ENCODE measurements at places on chromosomes 2 and 18.

DNA sequence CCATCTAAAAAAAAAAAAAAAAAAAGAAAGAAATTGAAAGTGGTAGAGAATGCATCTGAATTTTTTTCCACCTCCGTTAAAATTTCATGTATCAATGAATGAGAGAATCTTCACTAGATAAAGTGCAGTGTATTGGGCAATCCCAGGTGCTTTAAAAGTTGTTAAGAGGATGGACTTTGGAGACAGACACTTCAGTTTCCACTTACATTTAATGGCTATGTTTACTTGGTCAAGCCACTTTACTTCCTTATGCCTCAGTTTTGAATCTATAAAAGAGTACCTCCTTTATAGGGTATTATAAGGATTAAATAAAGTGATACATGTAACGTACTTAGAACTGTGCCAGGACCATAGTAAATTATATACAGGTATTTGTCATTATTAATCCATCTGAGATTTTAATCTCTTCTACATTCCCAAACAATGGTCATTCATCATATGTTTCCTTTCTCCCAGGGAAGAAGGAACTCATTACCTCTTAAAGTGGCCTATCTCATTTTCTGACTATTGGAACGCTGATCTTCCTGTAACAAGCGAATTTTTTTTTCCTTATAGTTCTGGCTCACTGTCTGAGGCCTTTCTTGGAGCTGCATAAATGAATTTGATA is 29.1 kb upstream of the TANK start:
- no peak for DNase-seq

DNA sequence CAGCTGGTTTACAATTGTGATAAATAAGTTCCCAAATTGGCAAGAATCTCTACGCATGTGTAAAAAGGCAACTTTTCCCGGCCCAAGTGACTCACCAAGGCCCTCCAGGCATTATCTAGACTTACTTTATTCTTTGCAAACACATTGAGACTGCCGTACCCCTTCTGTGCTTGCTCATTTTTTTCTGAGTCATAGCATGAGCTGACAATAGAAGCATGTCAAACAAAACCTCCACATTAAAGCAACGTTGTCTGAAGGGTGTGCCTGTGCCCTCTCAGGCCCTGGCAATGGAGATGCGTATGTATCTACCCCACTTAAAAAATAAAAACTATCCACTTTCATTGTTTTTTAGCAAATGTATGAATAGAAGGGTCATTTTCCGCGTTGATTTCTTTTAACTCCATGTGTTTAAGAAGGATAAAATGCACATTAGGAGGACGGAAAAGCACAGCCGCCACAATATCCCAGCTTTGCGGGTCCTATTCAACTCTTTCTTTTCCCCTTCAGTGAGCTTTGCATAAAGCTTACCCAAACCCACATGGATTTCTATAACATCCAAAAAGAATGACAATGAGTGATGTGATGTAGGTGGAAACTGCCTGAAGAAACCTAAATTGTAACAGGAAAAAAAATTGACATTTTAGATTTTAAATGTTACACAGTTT is 298.2 kb downstream of the CDCA7 start:
- no peak for DNase-seq

GRCh38 chr2:15693926-15694588 is 102.4 kb downstream of the DDX1 start:
- DNase-seq: no peak

- no peak for DNase-seq
Measured at GRCh38 chr18:55376387-55376786, 211.6 kb downstream of the TCF4 start.

DNA sequence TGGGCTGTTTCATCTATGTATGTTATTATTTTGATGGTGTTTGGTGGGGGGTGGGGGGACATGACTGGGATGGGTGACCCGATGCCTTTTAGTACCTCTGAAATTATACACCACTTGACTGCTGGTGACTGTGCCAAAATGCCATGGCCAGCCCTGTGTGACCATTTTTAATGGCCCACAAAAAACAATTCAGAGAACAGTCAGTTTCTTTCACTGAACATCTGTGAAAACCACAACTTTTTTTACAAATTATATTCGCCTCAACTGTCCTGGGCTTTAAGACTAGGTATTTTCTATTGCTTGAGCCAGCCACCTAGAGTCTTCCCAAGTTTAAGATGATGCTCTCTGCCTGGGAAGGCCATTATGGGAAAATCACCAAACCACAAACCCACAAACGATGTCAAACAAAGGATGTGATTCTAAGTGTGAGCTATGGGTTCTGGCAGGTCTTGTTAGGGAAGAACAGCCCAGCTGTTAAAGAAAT is 33.9 kb downstream of the FN1 start:
- no peak for DNase-seq

DNA sequence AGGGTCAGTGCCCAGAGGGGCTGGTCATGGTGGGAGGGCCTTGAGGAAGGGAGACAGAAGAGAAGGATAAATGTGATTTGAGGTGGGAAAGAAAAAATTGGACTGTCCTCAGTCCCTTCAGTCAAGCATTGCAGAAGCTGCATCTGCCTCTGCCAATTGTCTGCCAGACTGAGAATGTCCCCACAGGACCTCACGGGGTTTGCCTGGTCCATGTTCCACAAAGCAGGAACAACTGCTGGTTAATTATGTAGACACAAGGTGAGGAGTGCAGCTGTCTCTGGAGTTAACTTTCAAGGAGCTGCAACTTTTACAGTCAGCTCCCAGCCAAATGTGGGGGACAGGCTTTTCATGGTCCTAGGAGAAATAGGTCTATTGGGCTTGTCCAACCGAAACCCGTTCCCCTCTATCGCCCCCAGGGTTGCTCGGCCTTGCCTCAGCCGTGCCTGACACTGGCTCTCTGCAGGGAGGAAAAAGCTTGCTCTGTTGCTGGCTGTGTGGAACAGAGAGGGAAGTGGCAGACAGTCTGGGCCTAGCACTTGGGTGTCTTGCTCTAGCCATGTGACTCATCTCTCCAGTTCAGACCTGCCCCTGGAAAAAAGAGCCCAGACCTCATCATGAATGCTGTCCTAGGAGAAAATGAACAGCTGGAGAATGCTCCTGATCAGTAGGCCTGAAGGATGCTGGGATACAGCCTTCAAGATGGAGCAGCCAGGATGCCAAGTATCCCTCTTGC is 31.1 kb upstream of the PAX8 start:
- DNase-seq: no peak

GRCh38 chr2:212424082-212424481 is 114.5 kb downstream of the ERBB4 start:
- no peak for DNase-seq

DNA sequence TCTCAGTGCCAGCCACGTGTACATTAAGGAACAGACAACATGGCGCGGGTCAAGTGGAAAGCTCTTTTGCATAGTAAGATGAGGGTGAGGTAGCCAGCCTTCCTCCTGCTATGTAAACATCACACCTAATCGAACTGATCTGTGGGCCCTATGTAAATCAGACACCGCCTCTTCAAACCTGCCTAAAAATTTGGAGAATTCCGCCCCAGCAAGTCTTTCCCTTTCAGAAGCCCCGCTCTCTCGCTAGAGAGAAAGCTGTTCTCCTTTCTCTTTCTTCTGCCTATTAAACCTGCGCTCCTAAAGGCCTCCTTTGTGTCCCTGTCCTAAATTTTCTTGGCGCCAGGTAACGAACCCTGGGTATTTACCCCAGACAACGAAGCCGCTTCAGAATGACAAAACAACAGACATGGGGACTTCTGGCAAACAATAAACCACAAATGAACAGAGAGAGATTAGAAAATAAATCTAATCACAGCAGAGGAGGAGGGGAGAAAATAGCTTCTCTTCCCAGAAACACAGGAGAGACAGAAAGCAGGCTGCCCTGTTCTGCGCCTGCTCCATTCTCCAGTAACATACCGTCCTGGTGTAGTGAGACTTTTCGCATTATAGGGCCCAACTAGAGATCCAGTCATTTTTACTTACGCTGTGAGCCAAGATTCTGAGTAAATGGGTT is 31.9 kb upstream of the CYP1B1 start:
- DNase-seq: no peak

GRCh38 chr2:24825883-24826772 is 32.9 kb downstream of the CENPO start:
- no peak for DNase-seq

DNA sequence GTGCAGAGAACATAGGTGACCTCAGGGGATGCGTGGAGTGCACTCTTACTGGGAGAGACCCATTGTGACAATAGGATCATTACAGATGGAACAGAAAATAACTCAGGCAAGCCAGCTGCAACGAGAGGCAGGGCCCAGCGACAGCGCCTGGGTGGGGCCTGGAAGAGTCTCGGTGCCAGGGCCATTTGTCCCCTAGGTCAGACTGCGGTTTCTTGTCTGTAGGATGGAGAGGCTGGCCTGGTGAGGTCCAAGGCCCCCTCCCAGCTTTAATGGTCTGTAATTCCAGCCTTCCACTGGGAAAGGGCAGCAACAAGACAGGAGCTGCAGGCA is 208.6 kb upstream of the APCDD1 start:
- no peak for DNase-seq

DNA sequence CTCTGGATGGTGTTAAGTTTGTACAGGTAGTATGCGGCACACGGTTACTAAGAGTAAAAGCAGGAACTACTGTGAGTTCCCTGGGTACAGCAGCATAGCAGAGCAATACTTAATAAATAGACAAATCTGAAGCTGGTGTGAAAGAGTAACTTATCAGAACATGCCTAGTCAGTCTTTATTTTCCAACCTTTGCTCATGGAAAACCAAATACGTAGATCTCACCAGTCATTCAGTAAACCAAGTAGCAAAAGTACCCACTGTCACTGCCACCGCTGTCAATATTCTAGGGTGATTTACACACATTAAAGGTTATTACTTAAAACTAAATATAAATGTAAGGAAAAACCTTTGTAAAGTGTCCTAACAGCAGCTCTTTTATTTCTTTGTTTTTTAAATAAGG is 35.0 kb downstream of the SIGLEC15 start:
- DNase-seq: no peak

- DNase-seq: no peak
Measured at GRCh38 chr2:121611730-121612705, 37.2 kb downstream of the CLASP1 start.

DNA sequence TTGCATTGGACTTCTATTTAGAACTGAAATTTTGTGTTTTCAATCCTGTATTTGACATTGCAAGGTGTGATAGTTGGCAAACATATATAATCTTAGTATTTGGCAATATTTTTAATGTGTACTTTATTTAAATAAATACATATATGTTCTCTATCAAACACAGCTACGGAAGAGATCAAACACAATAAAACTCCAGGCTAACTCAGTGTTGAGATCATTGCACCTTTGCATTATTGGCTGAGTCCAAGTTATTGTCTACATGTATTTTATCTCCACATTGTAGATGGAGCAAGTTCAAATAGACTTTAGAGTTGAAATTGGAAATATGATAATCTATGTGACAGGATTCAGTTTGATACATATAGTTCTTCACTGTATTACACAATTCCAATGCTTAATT is 176.7 kb downstream of the ST6GAL2 start:
- no peak for DNase-seq

Measured in central memory CD8-positive, alpha-beta T cell (primary cell).